ENCODE measurements at places on chromosomes 1 and 21.

DNA sequence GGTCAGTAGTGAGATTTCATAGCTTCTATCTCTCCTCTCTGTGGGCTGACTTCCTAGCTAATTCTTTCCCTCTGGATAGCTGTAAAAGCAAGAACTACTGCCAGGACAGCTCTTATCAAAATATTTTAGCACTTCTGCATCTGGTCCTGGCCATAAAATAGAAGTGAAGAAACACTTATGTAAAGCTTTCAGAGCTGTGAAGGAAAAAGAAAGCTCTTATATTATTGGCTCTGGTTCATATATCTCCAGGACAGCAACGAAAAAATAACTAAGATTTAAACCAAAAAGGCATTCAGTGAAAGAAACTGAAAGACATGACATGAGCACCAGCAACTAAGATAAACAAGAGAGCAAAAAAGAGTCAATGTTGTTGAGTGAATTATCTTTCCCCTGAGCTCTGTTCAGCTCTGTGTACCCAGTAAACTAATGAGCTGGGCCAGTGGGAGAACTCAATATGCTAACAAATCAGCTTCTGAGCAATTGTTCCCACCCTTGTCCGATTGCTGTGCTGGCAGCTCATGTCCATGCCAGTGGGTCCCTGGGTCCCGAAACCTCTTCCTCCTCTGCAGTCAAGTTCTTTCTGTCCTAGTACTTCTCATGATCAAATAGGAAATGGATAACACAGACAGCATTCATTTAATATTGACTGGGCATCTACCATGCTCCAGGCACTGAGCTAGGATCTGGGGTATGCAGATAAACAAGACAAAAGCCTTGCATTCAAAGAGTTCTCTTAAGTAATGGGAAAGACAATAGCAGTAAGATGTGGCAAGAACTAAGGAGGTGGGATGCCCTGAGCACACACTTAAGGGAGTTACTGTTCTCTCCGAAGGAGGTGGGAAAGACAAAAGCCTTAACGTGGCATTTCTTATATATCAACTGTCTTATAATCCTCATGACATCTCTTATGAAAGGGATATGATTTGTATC lies 45.3 kb upstream of the MAN1A2 start:
- no peak for DNase-seq

DNA sequence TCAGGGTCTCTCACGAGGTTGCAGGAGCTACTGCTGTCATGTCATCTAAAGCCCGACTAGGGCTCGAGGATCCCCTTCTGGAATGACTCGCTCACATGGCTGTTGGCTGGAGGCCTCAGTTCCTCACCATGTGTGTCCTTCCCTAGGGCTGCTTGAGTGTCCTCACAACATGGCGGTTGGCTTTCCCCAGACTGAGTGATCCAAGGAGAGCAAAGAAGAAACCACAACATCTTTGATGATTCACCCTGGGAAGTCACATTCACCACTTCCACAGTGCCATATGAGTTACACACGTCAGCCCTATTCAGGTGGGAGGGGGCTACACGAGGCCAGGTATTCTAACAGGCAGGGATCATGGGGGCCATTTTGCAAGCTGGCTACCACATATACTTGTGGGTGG lies 64.9 kb downstream of the FHAD1 start:
- DNase-seq: no peak

GRCh38 chr1:232011961-232012360 lies 385.4 kb downstream of the DISC1 start:
- DNase-seq: no peak

DNA sequence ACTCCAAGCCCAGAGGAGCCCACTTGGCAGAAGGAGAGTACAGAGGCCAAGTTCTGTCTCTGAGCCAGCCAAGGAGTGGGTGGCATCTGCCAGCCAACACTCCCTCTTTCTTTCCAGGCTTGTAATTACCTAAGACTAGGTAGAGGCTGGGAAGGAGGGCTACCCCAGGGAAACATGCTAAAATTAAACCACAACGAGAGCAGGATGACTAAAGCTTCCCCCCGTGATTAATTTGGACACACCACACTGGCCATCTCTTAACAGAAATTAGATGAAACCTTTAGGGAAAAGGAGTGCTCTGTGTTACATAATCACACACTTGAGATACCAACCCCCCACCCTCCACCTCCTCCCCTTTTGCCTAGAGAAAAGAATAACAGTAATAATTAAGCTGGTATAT lies 102.1 kb upstream of the ZC3H12A start:
- DNase-seq: no peak

- DNase-seq: peak; percentile 7
These were observed 1.9 kb upstream of the SAMD13 start for GRCh38 chr1:84299536-84300170.

- DNase-seq: no peak
These were observed 8.8 kb downstream of the MYCL start for GRCh38 chr1:39892601-39893595.

GRCh38 chr1:33399375-33399774 lies 31.5 kb downstream of the PHC2 start:
- no peak for DNase-seq

GRCh38 chr1:37931102-37931360 lies 15.8 kb downstream of the INPP5B start:
- DNase-seq: no peak

DNA sequence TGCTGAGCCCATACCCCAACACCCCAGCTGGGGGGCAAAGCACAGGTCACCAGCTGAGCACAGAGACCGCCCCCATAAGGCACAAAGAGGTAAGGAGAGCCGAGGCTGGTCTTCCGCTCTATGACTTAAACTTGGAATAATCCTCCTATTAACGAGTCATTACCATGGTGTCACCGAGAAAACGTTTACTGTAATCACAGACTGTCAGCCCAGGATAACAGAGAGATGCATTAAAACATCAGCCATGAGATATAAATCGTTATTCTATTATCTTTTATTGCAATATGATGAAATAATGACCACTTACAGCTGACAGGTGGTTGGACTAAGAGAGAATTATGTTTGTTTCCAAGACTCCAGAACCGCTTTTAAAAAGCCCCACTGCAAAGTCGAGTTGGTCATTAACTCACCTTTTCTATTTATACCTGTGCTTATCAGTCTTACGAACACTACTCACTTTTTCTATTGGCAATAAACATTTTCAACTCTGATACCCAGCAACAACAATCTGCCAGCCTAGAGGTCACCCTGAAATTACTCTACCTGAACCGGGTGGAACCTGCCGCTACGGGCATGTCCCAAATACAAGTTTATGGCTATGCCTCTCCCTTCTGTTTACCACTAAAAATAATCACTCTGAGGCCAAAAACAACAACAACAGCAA lies 21.5 kb downstream of the NPHP4 start:
- no peak for DNase-seq

DNA sequence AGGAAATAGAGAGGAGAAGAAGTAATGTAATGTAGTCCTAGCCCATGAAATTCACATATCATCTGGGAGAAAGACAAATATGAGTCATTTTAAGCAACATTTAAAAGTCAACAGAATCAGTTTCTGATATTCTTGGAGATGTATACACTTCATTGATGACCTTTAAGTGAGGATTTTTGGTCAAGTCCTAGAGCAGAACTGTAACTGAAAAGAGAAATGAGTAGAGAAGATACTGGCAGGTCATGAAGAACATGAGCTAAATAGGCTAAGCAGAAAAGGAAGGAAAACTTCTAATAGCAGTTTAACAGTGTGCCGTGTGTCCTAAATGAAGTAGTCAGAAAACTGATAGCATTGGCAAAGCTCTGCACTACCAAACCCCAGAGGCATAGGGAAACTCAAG lies 4.6 kb downstream of the ZFP69B start:
- no peak for DNase-seq

DNA sequence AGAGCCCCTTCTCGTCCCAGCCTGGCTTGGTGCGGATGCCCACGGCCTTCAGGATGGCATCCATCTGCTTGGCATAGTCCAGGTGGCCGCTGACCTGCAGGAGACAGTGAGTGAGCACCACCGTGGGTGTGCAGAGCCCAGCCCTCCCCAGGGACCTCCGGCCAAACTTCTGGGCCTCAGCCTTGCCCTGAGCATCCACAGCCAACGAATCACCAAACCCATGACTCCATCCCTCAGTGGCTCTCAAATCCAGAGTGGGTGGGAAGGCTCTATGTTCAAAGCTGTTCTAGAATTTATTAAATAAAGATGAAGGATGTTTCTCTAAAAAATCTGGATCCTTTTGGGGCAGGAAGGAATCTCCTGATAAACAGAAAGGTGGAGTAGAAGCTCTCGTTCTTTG lies 18.7 kb downstream of the HTR6 start:
- DNase-seq: no peak

- DNase-seq: no peak
These were observed 30.6 kb upstream of the LCE5A start for GRCh38 chr1:152479792-152480595.

GRCh38 chr1:3530086-3530925 lies 75.8 kb downstream of the ARHGEF16 start:
- peak; percentile 37 for DNase-seq

DNA sequence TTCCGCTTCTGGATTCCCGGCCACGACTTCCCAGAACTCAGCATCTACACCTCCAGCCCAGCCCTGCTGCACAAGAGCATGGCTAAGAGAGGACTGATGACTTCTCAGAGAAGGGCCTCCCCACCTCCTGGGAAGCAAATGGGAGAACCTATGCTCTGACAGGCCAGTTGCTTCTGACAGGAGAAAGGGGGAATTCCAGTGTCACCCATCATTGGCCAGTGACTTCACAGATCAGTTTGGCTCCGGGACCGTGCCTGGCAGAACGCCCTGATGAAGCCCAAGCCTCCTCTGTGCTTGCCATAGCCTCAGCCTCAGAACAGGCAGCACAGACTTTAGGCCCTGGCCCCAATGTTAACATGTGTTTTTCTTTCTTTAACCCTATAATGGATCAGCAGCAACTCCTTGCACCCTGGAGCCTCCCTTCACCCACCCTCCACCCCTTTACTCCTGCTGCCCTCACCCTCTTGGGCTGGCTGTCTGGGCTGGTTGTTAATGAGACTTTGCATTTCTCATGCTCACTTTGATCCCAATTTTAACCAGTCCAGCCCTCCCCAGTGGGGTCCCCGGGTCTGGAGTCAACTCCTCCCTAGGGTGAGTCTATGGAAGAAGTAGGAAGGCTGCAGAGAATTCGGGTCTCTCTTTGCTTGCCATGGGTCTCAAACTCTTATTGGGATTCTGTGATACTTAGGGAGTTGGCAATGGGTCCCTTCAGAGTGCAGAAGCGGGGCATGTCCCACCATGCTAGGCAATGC lies 42.7 kb upstream of the SLC30A1 start:
- no peak for DNase-seq

DNA sequence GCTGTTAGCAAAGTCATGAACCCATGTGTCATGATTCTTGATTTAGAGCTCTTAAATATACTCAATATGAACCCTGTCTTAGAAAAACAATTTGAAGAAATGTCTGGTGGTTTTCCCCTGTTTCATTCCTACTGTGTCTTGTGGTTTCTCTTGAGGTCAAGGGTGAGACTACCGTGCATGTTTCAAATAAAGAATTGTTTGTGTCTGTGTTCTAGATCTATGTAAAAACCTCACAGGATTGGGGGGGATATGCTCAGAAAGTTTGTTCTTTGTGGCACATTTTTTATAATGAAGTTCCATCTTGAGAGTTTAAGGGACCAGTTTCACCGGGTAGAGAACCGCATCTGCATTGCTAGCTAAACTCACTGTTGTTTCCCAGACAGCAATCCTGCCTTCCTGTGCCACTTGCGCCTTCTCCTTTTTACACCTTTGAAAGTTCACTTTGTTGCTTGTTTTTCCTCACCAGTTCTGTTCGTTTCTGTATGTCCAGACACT lies 30.9 kb upstream of the CACYBP start:
- no peak for DNase-seq
